ENCODE measurements at places on chromosomes 2 and 18.

GRCh38 chr2:206260188-206261012 is 14.1 kb upstream of the ZDBF2 start:
- no peak for DNase-seq

DNA sequence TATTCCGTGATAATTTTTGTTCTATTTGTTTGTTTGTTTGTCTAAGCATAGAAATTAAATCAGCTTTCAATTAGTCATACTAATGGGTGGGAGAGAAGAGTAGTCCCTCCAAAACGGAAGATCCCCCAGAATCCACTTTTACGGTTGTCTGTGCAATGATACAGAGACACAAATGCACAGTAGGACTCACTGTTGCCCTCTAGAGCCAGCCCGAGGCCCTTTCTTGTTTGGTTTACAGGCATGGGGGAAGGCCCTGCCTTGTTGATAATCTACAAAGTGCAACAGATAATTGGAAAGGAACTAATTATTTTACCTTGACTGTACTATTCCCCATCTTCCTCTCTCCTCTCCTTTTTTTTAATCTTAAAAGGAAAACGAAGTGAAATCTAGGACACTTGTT is 121.1 kb downstream of the ACOXL start:
- DNase-seq, result no peak

GRCh38 chr2:234682492-234683228 is 185.8 kb upstream of the ARL4C start:
- DNase-seq, result peak; percentile 77

GRCh38 chr2:40243581-40244187 is 208.2 kb downstream of the SLC8A1 start:
- DNase-seq, result peak; percentile 30

DNA sequence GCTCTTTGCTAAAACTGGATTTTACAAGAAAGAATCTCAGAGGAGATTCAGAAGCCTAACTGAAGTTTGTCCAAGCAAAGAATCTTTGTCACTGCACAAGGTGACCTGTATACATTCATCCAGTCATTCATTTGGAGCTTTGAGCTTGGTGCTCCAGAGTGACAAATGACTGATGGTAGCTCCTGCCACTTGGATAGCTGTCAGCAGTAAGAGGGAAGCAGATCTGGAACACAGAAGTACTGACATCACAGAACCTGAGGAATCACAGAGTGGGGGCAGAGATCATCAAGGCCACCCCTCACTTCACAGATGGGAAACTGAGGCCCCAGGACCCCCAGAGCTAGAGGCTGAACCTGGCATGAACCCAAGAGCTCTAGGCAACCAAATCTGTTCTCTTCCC is 28.8 kb upstream of the IGFBP2 start:
- DNase-seq, result no peak

DNA sequence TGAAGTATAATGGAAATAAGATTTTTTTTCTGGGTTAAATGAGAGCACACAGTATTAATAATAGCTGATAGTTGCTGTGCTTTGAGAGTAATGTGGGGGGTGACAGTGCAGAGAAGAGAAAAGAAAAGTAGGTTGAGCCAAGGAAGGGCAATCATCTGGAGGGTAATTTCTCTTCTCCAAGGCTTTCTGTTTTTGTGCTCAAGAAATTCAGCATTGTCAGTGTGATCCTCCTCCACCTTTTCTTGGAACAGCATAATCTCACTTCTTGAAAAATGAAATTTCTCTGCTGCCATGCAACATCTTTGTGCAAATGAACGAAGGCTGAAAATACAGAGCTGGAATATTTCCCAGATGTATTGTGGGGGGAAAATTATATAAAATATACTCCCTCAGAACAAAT is 673.1 kb downstream of the LRRTM4 start:
- no peak for DNase-seq

DNA sequence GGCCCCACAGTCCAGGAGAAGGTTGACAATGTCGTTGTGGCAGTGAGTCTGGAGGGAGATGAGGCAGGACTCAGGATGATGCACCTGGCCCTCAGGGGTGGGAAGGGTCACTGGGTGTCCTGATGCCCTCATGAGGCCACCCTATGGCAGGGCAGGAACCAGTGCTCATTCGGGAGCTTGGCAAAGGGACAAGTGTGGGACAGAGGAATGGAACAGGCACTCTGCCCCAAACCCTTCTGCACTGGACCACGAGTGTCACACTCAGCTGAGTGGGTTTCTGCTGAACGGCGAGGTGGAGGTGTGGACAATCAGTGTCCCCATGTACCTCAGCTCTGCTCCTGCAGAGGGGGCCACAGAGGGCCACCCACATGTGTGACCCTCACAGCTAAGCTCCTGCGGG is 32.0 kb downstream of the ANKMY1 start:
- DNase-seq, result no peak

DNA sequence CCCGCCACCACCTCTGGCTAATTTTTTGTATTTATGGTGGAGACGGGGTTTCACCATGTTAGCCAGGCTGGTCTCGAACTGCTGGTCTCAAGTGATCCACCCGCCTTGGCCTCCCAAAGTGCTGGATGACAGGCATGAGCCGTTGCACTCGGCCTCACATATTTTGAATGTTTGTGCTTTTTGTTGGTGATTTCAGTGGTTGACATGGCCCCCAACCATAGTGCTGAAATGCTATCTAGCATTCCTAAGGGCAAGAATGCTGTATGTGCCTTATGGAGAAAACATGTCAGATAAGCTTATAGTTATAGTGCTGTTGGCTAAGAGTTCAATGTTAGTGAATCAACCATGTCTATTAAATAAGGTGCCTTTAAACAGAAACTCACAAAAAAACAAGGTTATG is 8.9 kb downstream of the ZAP70 start:
- no peak for DNase-seq

- DNase-seq, result peak; percentile 10
These were observed 101.9 kb downstream of the FOXI3 start for GRCh38 chr2:88350331-88351248.

- no peak for DNase-seq
These were observed 36.5 kb upstream of the PTPN4 start for GRCh38 chr2:119723186-119723585.

DNA sequence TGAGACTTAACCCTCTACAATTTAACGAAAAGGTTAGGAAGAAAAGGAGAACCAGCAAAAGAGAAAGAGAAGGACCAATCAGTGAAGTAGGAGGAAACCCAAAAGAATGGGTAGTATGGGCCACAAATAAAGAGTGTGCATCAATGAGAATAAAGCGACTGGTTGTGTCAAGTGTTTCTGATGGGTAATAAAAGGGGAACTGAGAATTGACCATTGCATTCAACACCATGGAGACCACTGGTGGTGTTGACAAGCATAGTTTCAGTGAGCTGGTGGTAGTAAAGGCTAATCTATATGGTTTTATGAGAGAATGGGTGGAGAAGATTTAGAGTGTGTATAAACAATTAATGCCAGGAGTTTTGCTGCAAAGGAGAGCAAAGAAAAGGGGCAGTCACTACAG is 75.4 kb downstream of the CSRNP3 start:
- DNase-seq, result no peak

GRCh38 chr18:33264566-33264965 is 176.0 kb downstream of the CCDC178 start:
- no peak for DNase-seq

GRCh38 chr2:18588802-18589201 is 567 bp downstream of the NT5C1B start:
- DNase-seq, result no peak

GRCh38 chr2:19458427-19459003 is 100.1 kb upstream of the OSR1 start:
- DNase-seq, result no peak

- DNase-seq, result no peak
These were observed 11.2 kb upstream of the IL18R1 start for GRCh38 chr2:102344397-102344796.

DNA sequence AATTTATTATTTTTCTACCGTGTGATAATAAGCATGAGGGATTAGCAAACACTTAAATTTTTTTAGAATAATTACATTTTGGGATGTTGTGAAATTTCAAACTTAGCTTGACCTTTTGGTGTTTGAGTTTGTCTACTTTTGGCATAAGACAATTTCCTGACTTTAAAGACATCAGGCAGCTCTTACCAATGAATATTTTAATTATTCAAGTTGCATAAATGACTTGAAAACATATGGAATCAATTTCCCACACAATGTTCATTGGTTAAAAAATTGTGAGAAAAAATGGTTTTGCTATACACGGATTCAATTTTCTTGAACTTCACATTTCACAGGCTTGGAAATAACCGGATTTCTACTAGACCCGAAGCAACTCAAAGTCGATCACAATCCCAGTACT is 243.4 kb downstream of the IKZF2 start:
- DNase-seq, result no peak

DNA sequence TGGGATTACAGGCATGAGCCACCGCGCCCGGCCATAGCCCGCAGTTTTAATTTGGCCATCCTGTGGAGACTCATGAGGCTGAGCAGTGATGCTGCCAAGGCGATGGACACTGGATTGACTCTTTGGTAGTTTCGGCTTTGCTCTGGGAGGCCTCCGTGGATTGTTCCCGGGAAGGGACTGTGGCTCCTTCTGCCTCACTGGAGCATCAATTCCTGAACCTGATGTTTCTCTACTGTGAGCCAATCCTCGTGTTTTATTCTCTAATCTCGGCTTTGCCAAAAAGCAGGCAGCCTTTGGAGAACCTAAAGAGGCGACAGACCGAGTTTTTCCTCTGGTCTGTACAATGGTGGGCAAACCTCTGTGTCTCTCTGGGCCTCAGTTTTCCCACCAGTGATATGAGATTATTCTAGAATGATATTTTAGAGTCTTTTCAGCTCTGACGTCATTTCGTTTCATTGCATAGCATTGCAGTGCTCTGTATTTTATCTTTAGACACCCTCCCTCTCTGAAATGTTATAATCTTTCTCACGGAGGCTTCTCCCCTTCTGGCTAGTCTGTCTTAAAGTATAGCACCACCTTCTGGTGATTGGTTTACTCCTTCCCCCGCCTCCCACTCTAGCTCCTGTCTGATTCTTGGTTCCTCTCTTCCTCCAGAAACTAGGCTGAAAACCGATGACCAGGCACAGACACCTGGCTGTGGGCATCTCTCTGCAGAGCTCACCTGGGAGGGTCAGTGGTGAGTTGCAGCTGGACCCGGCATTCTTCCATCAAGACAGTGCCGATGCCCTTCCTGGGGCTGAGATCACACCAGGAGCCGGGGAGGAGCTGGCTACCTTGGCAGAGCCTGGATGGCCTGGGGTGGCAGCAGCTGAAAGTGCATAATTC is 341.3 kb downstream of the MYCN start:
- peak; percentile 68 for DNase-seq

- DNase-seq, result no peak
These were observed 21.2 kb downstream of the RTP5 start for GRCh38 chr2:241890524-241891235.

DNA sequence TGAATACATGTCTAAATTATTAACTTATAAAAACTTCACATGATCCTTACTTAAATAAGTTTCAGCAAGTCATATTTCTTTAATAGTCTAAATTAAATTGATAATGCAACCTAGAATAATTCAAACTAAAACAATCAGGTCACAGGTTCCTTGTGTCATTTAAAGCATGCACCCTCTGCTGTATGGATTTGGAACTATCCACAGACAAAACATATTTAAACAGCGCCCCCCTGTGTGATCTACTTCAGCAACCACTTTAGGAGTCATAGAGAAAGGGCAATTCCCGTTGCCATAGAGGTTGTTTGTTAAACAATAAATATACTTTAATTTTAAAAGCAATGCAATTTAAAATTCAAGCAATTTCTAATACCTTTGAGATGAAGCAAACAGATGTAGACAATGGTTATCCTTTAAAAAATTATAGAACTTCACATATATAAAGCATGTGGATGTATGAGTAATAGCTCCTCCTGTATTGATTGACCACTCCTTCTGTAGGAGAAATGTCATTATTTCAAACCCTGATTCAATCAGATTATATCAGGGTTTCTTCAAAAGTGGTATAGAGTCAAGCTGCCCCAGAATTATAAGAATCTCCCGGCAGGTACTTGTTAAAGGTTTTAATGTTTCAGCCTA is 21.2 kb downstream of the GRB14 start:
- peak; percentile 82 for DNase-seq

DNA sequence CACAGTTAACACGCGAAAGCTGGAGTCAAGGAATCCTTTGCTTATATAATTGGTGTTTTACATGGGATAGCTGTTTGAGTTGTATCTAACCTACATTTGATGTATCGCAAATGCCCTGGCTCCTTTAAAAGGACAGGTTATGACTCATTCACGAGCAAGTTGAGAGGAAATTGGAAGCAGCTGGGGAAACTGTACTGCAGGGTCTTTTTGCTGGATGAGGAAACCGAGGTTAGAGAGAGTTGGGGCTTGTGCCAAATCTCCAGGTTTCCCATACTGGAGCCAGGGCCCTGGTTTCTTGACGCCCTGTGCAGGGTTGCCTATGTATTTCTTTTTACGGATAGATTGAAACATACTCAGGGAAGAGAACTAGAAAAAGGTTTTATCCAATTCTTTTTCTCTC is 60.0 kb upstream of the SPTBN1 start:
- DNase-seq, result no peak

GRCh38 chr18:32177530-32177929 is 12.3 kb upstream of the MEP1B start:
- peak; percentile 70 for DNase-seq

- DNase-seq, result no peak
These were observed 46.7 kb downstream of the PUM2 start for GRCh38 chr2:20303966-20304365.

GRCh38 chr2:112942654-112943002 is 31.7 kb downstream of the IL37 start:
- no peak for DNase-seq

- no peak for DNase-seq
These were observed 496 bp upstream of the ITGA4 start for GRCh38 chr2:181456660-181457120.

DNA sequence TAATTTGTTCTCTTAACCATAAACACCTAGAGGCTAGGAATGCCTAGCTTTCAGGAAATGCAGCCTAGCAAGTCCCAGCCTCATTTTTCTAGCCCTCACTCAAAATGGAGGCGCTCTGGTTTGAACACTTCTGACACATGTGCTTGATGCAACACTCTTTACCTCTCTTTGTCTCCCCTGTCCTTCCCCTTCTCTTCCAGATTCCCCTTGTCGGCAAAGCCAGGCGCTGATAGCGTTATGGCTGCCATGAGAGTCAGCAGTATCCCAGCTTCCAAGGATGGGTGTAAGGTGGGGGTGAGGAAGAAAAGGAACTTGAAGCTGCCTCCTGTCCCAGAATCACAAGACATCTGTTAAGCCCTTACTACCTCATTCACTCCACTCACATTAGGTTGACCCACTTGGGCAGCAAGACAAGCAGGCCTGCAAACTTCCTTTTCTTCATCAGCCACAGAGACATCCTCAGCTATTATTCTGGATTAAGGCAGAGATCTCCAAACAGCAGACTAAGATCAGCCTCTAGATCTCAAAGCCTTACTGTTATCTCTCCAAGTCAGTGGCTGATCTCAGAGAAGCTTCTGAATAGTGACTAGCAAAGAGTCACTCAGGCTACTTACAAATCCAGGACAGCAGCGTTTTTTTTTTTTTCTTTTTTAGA is 1.9 kb upstream of the ST3GAL5 start:
- no peak for DNase-seq

- DNase-seq, result no peak
These were observed 591.3 kb upstream of the SYT4 start for GRCh38 chr18:43868497-43868995.

GRCh38 chr2:62163106-62163831 is 32.6 kb upstream of the B3GNT2 start:
- no peak for DNase-seq
